ENCODE measurements at places on chromosomes 7 and 10. TPM values are rescaled to one million over a fixed set of nuclear protein-coding genes. Genes with fewer than 3 reads are reported as not detected.
A peak's percentile ranks its signal among the peaks of the same experiment; 100 is the strongest.

The TDRD1 gene
- total RNA-seq: 0.72 TPM

The GNAT3 gene
- total RNA-seq: not detected

The OR6V1 gene
- total RNA-seq: not detected

The EMX2 gene
- total RNA-seq: 1.2 TPM

GRCh38 chr10:119025336-119025735 lies 4.2 kb upstream of the NANOS1 start:
- DNase-seq: peak; percentile 91

DNA sequence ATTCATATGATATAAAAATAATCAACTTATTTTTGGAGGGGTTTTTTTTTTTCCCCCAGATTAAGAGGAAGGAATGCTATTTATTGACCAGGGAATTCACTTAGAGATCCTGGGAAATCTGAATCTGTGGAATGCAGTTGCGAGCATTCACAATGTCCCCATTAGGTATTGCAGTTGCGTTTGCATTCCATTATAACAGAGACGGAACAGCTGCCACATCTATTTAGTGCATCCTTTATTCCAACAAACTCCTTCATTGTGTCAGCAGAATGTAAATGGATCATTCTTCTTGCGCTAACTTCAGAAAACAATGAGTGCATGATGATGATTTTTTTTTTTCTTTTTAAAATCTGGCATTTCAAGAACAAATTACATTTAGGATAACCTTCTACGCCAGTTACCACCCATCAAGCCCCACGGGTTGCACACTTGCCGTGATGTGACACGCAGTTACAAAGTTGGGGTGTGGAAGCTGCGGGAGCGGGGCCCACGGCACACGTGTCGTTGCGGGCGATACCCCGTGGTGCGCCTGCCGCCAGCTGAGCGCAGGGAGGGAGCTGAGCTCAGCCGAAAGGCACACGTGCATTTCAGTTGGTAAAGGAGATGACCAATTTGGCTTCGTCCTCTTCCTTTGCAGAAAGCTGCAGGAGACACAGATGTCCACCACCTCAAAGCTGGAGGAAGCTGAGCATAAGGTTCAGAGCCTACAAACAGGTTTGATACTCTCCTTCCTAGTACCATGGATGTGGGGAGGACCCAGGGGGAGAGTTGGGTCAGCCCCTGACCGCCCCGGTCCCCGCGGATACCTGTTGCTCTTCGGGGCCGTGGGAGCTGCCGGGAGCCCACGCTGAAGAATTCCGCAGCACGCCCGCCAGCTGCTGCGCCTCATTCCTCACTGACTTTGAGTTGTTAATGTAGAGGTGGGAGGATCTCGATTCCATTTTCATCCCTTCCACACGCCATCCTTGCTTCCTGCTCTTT lies 175.3 kb upstream of the SH2B2 start:
- DNase-seq: no peak

DNA sequence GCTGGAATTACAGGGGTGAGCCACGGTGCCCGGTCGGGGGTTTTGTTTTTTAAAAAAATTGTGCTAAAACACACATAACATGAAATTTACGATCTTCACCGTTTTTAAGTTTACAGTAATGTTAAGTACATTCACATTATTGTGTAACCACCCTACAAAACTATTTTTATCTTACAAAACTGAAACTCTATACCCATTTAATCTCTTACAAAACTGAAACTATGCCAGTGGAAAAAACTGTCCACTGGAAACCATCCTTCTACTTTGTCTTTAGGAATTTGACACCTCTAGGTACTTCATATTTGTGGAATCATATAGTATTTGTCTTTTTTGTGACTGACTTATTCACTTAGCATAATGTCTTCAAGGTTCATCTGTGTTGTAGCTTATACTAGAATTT lies 1.0 kb upstream of the PSMC2 start:
- DNase-seq: no peak

DNA sequence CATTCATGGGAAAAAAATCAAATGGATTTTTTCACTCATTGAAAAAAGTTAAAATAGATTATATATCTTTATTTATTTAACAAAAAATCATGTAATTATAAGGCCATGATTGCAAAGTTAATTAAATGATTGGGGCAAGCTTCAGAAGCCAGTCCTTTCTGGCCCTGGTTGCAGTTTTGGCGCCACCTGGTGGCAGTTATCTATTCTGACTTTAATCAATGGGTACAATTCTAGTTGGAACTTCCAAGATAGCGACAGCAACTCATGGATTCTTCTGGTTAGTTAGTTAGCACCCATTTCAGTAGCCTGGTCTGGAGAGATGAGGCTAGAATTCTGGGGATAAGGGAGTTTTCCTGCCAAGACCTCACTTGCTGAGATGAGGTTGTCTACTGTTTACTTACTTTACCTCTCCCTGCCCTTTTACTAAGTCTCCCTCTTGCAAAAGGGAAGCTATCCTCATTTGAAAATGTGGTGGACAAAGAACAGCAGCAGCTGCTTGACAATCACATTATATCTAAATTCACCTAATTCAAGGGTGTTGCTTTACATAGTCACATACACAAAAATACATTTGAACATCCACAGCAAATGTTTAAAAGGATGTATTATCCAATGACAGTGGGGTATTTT lies 42.3 kb downstream of the NOC3L start:
- peak; percentile 57 for DNase-seq

- DNase-seq: no peak
Measured at GRCh38 chr7:33463131-33463530, 333.8 kb downstream of the BBS9 start.

DNA sequence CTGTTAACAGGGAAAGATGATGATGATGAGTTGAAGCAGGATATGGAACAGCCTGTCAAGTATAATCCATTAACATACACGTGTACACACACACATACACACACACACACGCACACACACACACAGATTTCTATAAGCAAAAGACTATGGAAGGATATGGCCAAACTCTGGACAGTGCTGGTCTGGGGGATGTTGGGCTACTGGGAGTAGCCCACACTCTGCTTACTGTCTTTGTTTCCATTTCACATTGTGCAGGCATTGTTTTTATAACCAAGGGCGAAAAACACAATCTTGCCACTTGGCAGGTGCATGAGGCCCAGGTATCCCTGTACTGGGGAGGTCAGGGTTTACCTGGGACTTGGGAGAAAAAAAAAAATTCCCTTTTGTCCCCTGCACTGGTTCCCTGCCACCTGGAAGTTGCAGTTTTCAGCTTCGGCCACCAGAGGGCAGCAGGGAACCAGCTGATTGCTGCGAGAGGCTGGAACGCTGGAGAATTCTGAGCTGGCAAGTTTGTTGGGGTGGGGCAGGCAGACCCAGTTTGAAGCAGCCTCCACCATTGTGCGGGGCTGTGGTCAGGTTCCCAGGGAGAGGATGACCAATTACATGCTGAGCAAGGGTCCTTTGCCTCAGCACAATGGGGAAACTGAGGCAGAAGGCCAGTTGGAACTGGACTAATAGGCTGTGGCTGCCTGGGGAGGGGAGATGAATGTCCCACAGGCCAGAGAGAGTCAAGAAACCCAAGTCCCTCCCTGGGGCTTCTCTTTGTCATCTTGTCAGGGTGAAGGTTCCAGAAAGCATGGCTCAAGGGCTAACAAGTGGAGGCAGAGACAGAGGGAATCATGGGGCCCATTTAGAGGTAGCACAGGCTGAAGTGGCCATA lies 27.3 kb downstream of the PPIF start:
- DNase-seq: peak; percentile 92

GRCh38 chr10:34637418-34637911 lies 177.6 kb downstream of the PARD3 start:
- DNase-seq: peak; percentile 84

DNA sequence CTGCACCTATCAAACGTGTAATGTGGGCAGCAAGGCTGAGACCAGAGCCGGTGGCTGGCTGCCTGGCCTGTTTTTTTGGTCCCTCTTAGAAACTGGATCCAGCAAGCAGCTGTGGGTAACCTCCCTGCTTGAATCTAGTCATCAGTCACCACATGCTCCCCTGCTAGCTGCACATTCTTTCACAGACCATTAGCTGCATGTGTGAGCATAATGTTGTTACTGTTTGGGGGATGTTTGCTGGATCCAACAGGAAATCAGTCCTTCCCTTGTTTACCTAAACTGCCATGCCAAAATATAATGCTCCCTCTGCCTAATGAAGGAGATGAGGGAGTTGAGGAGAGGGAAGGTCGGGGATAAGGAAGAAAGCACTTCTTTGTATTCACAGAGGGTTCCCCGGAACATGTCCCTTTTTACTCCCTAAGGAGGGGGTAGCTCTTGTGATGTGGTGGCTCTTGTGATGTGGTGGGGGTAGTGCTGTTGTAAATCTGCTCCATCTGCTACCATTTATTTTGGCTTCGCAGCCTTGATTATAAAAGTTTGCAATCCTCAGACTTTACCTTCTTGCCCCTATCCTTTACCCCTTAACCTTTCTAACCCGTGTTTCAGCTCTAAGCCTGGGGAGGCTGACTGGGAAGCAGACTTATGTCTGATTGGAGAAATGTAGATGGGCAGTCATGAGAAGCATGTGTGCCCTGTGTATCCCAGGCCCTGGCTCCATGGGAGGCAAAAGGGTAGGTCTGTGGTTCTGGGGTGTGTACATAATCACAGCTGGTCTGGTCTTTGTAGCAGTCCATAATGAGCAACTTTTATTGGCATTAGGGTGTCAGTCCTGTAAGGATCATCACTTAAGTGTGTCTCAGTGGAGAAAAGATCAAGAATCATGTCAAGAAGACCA lies 20.8 kb downstream of the LOXL4 start:
- DNase-seq: no peak

DNA sequence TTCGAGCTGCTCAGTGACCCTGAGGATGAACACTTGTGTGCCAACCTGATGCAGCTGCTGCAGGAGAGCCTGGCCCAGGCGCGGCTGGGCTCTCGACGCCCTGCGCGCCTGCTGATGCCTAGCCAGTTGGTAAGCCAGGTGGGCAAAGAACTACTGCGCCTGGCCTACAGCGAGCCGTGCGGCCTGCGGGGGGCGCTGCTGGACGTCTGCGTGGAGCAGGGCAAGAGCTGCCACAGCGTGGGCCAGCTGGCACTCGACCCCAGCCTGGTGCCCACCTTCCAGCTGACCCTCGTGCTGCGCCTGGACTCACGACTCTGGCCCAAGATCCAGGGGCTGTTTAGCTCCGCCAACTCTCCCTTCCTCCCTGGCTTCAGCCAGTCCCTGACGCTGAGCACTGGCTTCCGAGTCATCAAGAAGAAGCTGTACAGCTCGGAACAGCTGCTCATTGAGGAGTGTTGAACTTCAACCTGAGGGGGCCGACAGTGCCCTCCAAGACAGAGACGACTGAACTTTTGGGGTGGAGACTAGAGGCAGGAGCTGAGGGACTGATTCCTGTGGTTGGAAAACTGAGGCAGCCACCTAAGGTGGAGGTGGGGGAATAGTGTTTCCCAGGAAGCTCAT lies 1.1 kb downstream of the DDIT4 start:
- peak; percentile 93 for DNase-seq
